Endothelial cell of umbilical vein (primary cell): ENCODE measurements at places on chromosomes 7 and 10. TPM values are rescaled to one million over a fixed set of nuclear protein-coding genes. Genes with fewer than 3 reads are reported as not detected.

DNA sequence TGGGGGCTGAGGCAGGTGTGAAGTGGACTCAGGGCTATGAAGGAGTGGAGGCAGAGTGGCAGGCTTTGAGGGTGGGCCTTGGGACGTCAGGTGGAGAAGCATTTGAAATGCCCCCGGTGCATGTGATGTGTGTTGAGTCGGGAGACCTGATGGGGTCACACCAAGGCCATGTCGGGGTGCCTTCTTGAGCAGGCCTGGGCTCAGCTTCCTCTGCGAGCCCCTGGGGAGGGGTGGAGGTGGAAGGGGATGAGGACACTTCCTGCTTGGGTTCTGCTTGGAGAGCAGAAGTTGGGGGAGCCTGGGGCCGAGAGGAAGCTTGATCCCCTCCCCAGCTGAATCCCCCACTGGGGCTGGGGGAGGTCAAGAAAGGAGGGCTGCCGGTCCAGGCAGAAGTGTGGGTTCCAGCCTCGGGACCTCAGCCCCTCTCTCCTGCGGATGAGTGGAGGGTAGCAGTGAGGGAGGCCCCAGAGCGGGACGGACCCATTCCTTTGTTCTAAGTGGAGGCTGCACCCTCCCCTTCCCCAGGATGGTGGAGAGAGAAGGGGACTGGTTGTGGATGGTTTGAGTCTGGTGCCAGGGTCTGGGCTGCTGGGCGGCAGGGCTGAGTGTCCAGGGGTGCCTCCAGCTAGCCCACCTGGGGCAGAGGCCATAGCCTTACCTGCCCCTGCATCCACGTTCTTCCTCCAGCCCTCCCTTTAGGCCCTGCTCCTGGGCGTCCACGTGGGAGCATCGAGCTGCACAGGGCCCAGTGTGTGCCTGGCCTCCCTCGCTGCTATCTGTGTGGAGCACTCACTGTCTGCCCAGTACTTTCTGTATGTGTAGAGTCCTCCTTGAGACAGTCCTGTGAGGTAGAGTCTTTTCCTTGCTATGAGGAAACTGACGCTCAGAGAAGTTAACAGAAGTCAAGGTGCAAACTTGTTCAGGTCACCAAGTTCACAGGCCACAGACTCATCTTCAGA is 36.7 kb downstream of the PRF1 start:
- DNase-seq, result no peak

- DNase-seq, result no peak
These were observed 53.6 kb upstream of the NRF1 start for GRCh38 chr7:129557686-129558481.

DNA sequence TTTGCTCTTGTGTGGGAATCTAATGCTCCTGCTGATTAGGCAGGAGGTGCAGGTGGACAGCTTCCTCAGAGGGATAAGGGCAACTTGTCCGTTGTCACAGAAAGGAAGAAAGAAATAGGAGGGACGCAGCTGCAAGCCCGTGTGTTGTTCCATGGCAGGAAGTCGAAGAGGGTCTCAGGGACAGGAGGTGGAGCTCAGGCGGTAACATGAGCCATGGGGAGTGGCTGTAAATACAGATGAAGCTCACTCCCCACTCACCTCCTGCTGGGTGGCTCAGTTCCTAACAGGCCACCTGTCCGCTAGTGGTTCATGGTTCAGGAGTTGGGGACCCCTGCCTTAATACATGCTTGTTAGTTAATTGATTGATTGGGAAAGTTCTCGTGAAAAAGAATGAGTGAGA is 101.7 kb upstream of the SFMBT2 start:
- DNase-seq, result no peak

ERVW-1 gene
- not detected in 2 replicates for total RNA-seq

TMEM196 gene
- not detected in 2 replicates for total RNA-seq
